Psoas muscle (tissue), 8 donors: ENCODE measurements at places on chromosomes 11 and 22. TPM values are rescaled to one million over a fixed set of nuclear protein-coding genes. Genes with fewer than 3 reads are reported as not detected.
A peak's percentile ranks its signal among the peaks of the same experiment; 100 is the strongest.

The TREH gene
- not detected for total RNA-seq

The CLDN5 gene
- total RNA-seq: 42.3 TPM

The TBC1D10A gene
- total RNA-seq: 2.9 TPM

The CABP7 gene
- not detected for total RNA-seq

The RTN4R gene
- 0.44 TPM for total RNA-seq

The EXPH5 gene
- 0.15 TPM for total RNA-seq

The GSTT2 gene
- not detected for total RNA-seq

DNA sequence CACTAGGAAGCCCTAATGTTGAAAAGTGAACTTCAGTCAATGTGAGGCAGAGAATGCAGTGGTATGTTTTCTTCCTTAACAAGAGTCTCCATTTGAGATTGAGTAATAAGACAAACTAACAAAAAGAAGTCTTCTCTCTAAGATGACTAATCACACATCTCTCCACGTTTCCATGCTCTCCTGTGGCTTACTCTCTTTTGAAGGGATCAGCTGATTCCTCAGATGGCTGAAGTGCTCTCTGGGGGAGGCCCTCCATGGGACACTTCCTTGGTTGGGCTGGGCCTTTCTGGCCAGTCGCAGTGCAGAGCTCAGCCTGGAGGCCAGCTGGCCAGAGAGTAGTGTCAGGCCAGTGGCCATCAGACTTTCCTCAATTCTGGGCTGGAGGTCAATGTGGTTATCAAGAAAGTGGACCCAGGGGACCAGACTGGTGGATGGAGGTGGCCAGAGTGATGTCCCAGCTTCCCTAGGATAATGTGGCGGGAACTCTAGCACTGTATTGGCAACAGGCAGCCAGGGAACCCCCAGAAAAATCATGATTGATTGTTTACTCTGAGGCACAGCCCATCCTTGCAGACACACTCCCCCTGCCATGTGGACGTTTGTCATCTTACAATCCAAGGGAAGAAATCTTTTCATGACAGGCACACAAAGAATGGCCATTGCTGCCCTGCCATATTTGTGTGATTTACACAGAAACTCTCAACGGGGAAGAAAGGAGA lies 14.5 kb downstream of the CSRP3 start:
- no peaks in the 10 kb centered on the region for H3K27me3 ChIP-seq
- no peak for DNase-seq
- H3K4me1 ChIP-seq: no peaks in the 10 kb centered on the region
- no peak overlapping the region for H3K27ac ChIP-seq
- H3K4me3 ChIP-seq: no peak overlapping the region
- peaks cover 97% of the 10 kb centered on the region for H3K36me3 ChIP-seq

- no peak overlapping the region for H3K27ac ChIP-seq
- peaks cover 37% of the 10 kb centered on the region for H3K36me3 ChIP-seq
- peaks cover 6% of the 10 kb centered on the region for H3K4me1 ChIP-seq
- peak; percentile 59 for DNase-seq
- peak overlapping the region; percentile 49 for H3K4me3 ChIP-seq
These were observed 9.2 kb downstream of the SIPA1 start for GRCh38 chr11:65646958-65647701.

- H3K27ac ChIP-seq: no peak overlapping the region
- H3K4me3 ChIP-seq: no peak overlapping the region
- no peaks in the 10 kb centered on the region for H3K27me3 ChIP-seq
- DNase-seq: no peak
- no peaks in the 10 kb centered on the region for H3K36me3 ChIP-seq
These were observed 121.5 kb downstream of the ST3GAL4 start for GRCh38 chr11:126476977-126477376.

DNA sequence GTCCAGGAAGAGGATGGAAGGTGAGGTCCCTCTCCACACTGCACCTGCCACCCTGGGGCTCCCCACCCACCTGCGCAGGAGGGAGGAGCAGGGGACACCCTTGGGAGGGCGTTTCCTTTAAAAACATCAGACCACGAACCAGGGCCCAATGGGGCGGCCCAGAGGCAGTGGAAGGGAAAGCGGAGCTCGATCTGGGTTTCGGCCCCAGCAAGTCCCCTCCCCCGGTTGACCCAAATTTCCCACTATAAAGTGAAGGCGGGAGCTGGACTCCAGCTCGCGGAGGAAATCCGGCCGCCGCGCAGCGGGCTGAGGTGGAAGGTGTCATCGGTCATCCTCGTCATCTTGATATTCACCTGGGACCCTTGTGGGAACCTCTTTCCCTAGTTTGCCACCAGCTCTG lies 99.3 kb downstream of the WNT7B start:
- H3K36me3 ChIP-seq: no peaks in the 10 kb centered on the region
- no peak overlapping the region for H3K27ac ChIP-seq
- H3K27me3 ChIP-seq: peaks cover 70% of the 10 kb centered on the region
- no peak for DNase-seq
- H3K4me1 ChIP-seq: no peaks in the 10 kb centered on the region

DNA sequence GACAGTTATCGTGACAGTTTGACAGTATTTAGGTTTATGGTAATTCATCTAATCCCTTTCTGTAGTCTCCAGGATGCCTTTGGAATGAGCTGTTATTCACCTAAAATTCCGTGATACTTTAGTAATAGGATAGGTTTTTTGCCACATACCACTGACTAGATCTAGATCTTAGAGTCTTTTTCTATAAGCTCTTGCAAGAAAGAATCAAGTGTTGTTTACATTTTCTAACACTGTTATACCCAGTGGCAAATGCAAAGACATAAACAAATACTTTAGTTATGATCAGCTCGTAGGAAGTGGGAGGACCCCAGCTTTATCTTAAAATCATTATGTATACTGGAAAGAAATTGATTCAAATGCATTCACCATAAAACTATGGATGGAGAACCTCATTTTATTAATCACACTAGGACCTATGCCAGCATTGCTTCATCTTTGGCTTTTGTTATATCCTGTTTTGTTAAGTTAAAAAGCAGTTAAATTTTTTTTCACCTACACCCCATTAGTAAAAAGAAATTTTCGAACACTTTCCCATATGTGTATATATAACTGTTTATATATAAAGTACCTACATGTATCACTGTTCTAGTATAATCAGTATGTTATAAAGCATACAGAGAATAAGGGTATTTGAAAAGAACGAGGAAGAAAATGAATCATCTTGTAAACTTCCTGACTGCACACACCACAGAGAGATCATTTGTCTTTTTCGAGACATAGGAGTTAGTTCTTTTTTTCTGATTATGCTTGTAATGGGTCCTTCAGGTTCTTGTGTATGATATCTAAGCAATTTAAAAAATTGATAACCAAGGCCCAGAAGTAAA lies 60.9 kb downstream of the PDHX start:
- DNase-seq: no peak
- peaks cover 64% of the 10 kb centered on the region for H3K36me3 ChIP-seq
- H3K4me1 ChIP-seq: no peaks in the 10 kb centered on the region
- no peak overlapping the region for H3K4me3 ChIP-seq
- H3K27me3 ChIP-seq: no peaks in the 10 kb centered on the region
- no peak overlapping the region for H3K27ac ChIP-seq

DNA sequence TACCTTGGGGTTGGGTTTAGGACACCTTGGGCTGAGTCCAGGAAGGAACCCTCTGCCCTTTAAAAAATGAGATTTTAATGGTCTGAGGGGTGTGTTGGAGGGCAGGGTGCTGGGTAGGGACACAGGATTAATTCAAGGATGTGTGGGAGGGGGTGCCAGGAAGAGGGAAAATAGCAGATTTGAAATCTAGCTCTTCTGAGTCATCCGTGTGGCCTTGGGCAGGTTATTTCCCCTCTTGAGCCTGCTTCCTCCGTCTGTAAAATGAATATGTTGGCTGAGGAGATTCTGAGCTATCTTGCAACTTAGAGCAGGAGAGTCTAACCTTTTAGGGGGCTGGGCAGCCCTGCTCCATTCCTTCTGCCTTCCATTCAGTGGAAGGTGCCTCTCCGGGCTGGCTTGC lies 3.0 kb downstream of the TSPAN18 start:
- no peak overlapping the region for H3K4me3 ChIP-seq
- no peak overlapping the region for H3K27ac ChIP-seq
- no peak for DNase-seq
- H3K36me3 ChIP-seq: no peaks in the 10 kb centered on the region

GRCh38 chr11:108926171-108926840 lies 261.4 kb downstream of the DDX10 start:
- no peak for DNase-seq
- H3K27ac ChIP-seq: no peak overlapping the region
- H3K4me1 ChIP-seq: peaks cover 9% of the 10 kb centered on the region
- no peak overlapping the region for H3K4me3 ChIP-seq
- no peaks in the 10 kb centered on the region for H3K27me3 ChIP-seq

GRCh38 chr11:75337195-75337654 lies 14.2 kb downstream of the ARRB1 start:
- no peaks in the 10 kb centered on the region for H3K36me3 ChIP-seq
- no peaks in the 10 kb centered on the region for H3K27me3 ChIP-seq
- no peak overlapping the region for H3K27ac ChIP-seq
- DNase-seq: no peak
- H3K4me3 ChIP-seq: no peak overlapping the region

- H3K4me1 ChIP-seq: no peaks in the 10 kb centered on the region
- no peaks in the 10 kb centered on the region for H3K36me3 ChIP-seq
- H3K4me3 ChIP-seq: no peak overlapping the region
These were observed 322.2 kb downstream of the LUZP2 start for GRCh38 chr11:24819006-24819405.

- no peaks in the 10 kb centered on the region for H3K27me3 ChIP-seq
- peaks cover 7% of the 10 kb centered on the region for H3K4me1 ChIP-seq
- no peak overlapping the region for H3K4me3 ChIP-seq
- H3K27ac ChIP-seq: no peak overlapping the region
These were observed 5.9 kb downstream of the TSPAN32 start for GRCh38 chr11:2307501-2308331.

- no peaks in the 10 kb centered on the region for H3K4me1 ChIP-seq
- H3K27me3 ChIP-seq: no peaks in the 10 kb centered on the region
- no peaks in the 10 kb centered on the region for H3K36me3 ChIP-seq
These were observed 86.7 kb downstream of the ALX4 start for GRCh38 chr11:44223238-44223637.

GRCh38 chr11:123880912-123881311 lies 4.6 kb downstream of the TMEM225 start:
- H3K4me3 ChIP-seq: no peak overlapping the region
- no peaks in the 10 kb centered on the region for H3K4me1 ChIP-seq
- H3K27me3 ChIP-seq: no peaks in the 10 kb centered on the region
- H3K36me3 ChIP-seq: no peaks in the 10 kb centered on the region

DNA sequence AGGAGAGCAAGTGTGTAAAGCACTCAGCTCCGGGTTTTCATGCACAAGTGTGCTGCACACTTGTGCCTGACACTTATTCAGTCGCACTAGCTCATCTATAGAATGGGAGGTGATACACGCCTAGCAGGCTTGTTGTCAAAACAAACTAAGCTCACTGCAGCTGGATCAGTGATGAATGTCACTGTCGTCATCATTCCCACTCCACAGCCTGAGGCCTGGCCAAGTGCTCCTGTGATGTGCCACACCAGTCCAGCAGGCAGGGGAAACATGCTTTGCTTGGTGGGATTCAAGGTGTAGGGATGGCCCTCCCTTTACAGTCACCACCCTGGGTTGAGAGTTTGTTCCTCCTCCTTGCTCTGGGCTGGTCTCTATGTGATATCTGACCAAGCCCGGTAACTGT lies 6.8 kb downstream of the MPST start:
- no peak overlapping the region for H3K4me3 ChIP-seq
- H3K27ac ChIP-seq: no peak overlapping the region
- peaks cover 4% of the 10 kb centered on the region for H3K36me3 ChIP-seq
- H3K4me1 ChIP-seq: peaks cover 13% of the 10 kb centered on the region
- DNase-seq: no peak

GRCh38 chr22:36470162-36470993 lies 11.1 kb downstream of the TXN2 start:
- H3K27ac ChIP-seq: peak overlapping the region; percentile 97
- no peaks in the 10 kb centered on the region for H3K27me3 ChIP-seq
- peak; percentile 76 for DNase-seq
- peaks cover 48% of the 10 kb centered on the region for H3K36me3 ChIP-seq
- H3K4me3 ChIP-seq: no peak overlapping the region

DNA sequence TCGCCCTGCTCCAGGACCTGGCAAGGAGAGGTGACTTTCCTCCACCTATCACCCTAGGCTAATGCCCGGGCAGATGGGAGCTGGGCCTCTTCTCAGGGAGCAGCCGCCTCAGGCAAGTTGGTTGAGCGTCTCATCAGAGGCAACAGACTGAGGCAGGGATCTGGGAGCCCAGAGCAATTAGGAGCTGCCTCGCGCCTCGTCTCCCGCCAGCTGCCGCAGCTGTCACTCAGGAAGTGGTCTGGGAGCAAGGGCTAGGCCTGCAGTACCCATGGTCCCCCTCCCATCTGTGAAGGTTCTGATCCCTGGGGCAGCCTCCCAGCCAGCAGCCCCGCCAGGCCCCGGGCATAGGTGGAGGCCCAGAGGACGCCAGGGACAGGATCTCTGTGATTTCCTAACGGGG lies 4.6 kb upstream of the CABP7 start:
- H3K4me1 ChIP-seq: peaks cover 5% of the 10 kb centered on the region
- no peak for DNase-seq
- H3K4me3 ChIP-seq: no peak overlapping the region
- H3K27me3 ChIP-seq: peaks cover 15% of the 10 kb centered on the region
- no peaks in the 10 kb centered on the region for H3K36me3 ChIP-seq

DNA sequence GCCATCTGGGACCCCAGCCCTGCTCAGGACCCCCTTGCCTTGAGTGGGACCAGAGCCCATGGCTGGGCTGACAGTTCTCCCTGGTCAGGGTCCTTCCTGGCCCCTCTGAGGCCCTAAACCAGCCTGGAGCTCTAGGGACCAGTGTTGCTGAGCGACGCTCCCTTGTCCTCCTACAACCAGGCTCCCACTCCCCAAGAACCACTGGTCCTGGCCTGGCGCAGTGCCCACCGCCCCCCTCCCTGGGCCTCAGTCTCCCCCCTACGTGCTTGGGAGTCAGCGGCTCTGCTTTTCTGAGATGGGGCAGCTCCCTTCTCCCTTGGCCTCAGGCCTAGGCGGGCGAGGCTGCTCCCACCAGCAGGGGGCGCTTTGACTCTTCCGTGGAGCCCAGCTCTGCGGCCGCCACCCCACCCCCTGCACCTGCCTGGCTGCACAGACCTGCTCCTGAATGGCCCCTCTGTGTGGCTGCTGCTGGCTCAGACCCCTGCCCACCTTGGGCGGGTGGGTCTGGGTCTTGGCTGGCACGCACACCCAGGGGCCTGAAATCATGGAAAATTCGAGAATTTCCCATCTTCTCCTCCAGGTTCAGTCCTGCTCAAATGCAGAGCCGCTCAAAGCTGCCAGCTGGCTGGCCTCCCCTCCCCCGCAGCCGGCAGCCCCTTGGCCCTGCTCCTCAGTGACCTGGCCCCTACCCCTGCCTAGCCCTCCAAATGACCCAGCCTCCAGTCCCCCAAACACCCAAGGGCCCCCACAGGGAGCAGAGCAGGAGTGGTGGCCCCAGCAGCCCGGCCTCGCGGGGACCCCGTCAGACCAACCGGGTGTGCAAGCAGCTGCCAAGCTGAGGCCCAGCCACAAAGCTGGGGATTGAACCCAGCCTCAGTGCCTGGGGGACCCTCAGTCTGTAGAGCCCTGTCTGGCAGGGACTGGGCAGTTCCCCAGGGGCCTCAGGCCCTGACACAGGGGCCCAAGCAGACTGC lies 9.1 kb downstream of the PRR33 start:
- H3K27ac ChIP-seq: peak overlapping the region; percentile 84
- peaks cover 20% of the 10 kb centered on the region for H3K4me1 ChIP-seq
- peak; percentile 93 for DNase-seq
